ENCODE measurements at places on chromosomes 6 and 20.

DNA sequence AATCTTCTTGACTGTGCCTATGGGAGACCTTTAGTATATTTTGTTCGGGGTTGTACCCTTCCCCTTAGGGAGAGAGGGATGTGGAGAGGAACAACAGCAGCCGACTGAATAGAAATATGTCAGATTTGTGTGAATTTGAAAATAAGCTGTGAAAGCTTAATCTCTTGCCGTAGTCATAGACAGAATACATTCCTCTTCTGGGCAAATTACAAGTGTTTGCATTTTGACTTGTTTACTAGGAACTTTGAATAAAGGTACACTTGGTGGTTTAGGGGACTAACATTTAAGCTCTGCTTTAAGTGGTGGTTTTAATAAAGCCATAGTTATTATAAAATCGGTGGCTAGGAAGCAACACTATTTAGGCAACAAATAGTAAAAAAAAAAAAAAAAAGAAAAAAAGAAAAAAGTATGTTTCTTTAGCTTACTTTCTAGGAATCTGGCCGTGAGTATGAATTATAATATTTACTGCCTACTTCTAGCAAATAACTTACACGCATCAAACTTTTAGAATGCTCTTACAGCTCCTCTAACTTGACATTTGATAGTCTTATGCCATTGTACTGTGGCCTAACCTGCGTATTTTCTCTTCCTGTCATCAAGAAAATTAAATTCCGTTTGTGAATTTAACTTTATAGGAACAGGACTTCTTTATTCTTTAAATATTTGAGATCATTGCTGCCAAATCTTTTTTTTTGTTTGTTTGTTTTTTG lies 65.1 kb downstream of the ZBTB2 start:
- DNase-seq, result no peak

- DNase-seq, result no peak
Measured at GRCh38 chr6:17096652-17097051, 5.2 kb upstream of the STMND1 start.

DNA sequence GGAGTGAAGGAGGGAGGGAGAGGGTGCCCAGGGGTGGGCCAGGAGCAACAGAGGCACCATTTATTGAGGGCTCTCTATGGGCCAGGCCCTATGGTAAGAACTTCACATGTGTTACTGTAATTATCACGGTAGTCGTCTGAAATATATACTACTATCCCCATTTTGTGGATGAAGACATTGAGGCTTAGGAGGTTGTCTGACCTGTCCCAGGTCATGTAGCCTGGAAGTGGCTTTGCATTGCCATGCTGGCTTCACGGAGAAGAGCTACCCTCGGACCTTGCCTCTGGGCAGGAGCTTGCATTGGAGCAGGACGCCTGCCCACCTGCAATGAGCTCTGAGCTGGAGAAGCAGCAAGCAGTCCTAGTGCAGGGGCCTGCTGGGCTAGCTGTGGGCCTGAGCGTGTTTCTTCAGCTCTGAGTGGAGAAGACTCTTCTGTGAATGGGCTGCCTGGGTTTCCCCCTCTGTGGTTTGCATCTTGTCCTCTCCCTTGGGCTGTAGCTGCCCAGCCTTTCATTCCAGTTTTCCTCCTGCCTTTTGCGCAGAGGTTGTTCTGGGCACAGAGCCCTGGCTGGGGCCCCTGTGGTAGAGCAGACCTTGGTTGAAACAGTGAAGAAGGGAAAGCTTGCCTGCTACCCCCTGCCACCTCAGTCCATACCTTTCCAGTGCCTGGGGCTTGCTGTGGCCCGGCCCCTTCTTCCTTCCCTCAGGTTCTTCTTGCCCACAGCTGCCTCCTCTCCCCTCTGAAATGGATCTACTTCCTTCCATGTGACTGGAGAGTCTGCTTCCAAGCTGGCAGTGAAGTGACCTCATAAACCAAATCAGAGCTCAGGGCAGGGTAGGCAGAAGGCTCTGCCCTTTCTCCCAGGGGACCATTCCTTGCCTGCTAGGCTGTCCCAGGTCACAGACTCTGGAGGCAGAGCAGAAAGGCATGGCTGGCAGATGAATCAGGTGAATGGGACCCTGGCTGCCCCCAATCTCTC lies 24.1 kb upstream of the SRF start:
- DNase-seq, result no peak

- no peak for DNase-seq
Measured at GRCh38 chr20:4820806-4821518, 99.3 kb downstream of the PRND start.

DNA sequence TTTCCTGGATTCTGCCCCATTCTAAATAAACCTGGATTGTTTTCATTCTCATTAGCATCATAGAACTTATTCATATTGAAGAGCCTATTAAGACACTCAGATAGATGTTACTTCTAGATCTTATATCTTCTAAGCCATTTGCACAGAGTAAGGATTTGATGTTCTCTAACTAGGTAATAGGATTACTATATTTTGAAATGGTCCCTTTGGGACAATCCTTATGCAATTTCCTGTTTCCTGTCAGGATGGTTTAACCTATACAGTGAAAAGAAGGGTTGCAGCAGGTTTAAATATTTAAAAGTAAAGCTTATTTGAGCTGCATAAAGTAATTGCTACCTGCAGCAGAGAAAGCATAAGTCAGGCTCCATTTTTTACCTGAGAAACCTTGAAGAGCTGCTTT lies 860.1 kb downstream of the TFAP2A start:
- DNase-seq, result no peak

GRCh38 chr6:127453845-127454619 lies 5.2 kb downstream of the KIAA0408 start:
- DNase-seq, result no peak

- no peak for DNase-seq
Measured at GRCh38 chr20:44081476-44081875, 105.5 kb downstream of the JPH2 start.

- DNase-seq, result no peak
Measured at GRCh38 chr20:32623667-32624157, 38.6 kb upstream of the NOL4L start.

DNA sequence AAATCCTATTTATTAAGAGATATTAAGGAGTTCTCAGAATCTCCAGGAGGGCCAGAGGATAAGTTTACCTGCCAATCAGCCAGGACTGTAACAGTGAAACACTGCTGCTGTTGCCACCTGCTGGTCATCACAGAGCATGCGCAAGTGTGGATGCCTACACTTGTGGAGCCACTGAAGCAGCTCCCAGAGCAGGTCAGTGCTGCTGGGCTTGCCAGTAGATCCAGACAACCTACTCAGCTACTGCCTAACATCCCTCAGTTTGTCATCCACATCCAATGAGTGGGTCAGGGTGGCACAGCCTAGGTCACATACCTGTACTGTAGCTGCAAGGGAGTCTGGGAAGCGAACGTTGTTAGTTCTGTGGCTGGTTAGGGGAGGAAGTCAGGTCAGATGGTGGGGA lies 18.3 kb upstream of the NHSL1 start:
- DNase-seq, result peak; percentile 55

DNA sequence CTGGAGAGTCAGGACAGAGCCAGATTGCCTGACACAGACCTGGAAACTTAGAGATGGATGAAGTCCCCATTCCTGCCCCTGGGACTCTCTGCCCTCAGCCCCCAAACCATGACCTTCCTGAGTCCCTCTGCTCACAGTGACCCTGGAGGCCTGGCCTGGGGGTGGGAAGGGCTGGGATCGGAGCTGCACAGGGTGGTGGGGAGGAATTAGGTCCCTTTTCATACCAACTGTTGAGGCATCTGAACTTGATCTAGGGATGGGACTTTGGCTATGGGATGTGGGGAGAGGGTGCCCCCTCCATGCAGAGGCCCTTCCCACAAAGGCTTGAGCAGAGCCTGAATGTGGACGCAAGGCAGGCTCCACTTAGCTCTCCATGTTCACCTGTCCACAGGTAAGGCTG lies 144.1 kb downstream of the MRPL14 start:
- peak; percentile 9 for DNase-seq

GRCh38 chr20:64156136-64156885 lies 7.9 kb upstream of the MYT1 start:
- no peak for DNase-seq

- DNase-seq, result no peak
Measured at GRCh38 chr6:90194371-90194841, 102.2 kb downstream of the BACH2 start.

DNA sequence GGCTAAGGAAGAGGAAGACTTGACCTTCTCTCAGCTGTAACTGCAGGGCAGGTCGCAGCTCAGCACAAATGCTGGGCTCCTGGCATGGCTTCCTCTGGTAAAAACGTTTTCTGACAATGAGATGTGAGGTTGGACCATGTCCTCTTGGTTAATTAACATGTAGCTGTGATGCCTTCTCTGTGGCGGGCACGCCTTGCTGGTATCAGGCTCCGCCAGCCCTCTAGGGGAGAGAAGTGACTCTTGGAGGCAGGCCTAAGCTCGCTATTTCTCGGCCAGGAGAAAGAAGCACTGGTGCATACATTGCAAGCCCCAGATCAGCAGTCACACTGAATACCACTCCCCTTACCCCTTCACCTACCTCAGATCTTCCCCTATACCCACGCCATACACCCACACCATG lies 65.0 kb downstream of the QRSL1 start:
- DNase-seq, result no peak

DNA sequence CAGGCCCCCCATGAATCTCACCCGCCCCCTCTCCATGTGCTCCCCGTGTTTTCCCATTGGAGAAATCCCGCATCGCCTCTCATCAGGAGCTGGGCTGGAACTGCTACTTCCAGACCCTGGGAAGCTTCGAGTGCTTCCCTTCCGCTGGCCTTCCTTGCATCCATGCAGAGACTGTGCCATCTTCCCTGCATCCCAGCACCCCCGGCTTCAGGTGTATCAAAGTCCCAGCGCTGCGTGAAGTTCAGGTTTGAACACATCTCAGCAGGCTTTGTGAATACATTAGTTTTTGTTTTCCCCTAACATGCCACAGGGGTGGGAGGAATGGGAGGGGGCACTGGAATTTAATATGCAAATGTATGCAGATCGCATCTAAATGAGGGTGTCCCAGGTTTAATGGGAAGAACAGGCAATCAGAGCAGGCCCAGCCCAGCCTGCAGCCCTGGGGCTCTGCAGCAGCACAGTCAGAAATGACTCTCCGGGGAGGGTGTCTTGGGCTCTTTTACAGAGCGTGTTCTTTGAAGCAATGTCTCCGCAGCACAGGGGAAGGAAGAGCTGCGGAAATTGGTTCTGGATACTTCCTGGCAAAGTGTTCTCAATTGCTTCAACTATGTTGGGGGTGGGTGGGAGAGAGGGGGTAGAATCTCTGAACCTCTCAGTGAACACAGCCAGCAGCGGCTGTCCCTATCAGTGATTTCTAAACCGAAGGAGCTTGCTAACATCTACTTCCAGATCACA lies 8.3 kb upstream of the MMP9 start:
- DNase-seq, result no peak

DNA sequence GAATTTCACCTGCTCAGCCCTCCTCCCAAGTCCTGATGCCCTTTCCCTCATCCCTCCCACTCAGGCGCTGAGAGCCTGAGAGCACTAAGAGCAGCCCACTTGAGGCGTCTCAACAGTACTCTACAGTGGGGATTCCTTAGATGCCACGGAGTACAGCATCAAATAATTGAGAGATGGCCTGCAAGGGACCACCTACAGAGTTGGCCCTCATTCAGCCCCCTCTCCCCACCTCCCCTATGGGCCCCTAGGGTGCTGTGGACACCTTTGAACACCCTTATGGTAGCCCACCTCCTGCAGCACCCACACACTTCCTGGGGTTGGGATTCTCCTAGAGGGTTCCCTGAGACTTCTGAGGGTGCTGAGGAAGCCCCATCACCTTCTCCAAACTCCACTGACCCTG lies 37.1 kb upstream of the SIRPG start:
- no peak for DNase-seq

DNA sequence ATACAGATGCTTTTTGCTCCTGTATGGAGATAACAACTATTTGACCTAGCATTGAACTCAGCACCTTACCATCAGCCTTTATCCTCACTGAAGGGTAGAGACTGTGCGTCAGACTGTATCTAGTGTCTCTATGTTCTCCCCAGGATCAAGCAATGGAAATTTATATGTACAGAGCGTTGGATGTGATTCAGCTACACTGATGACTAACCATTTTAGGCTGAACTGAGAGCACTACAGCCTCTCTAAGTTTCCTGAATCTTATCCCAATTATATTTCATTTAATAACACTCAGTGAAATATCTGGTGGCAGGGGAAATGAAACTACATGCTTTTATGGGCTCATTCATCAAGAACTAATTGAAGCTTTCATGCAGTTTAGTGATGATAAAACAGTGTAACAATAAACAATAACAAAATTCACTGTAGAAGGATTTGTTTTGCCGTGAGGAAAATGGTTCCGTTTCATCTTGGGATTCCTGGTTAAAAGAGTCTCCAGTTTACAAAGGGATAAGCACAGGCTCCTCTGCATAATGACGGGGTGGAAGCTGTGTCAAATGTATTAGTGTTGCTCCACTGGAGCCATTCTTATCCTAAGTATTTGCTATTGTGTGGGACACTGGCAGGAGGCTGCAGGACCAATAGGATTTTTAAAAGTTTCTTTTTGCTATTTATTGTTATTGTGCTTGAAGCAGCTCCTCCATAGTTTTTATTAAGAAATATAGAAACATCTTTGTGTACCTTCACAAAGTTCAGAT lies 567.6 kb upstream of the MMS22L start:
- no peak for DNase-seq

GRCh38 chr6:139605350-139605749 lies 230.9 kb upstream of the CITED2 start:
- DNase-seq, result no peak

- DNase-seq, result peak; percentile 88
Measured at GRCh38 chr6:31652925-31653724, 664 bp upstream of the BAG6 start.

- no peak for DNase-seq
Measured at GRCh38 chr6:168343239-168344150, 23.9 kb upstream of the DACT2 start.

DNA sequence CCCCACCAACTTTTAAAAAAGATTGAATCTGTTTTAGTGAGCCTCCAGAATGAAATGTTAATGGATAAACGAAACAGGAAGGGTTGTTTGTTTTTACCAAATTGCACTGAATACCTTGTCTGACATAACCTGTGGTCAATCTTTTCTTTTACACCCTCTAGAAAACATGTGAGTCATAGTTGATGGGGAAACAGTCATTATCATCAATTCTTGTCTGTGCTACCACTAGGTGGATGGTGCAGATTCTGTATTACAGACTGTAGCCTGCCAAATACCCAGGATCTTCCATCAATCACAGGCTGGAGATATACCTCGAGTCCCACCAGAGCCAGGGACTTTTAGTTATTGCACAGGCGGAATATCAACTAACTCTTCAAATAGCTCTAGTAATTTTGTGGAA lies 29.5 kb upstream of the PKIB start:
- DNase-seq, result no peak

DNA sequence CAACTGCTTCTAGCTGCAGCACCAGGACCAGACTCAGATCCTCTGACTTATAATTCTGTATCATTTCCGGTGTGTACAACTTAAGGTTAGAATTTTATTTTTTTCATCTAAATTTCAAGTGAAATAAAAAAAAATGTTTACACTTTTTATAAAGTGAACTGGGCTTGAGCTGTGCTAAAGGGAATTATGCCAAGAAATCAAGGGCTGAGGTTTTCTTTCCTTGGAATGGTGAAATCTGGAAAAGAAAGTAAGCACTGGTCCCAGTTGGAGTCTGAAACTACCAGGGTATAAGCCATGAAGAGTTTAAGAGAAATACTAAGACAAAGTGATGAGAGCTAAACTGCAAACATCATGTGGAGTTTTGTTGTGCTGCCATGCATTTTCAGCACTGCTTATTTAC lies 21.7 kb upstream of the FYN start:
- DNase-seq, result no peak

- DNase-seq, result peak; percentile 90
Measured at GRCh38 chr6:134379076-134379475, 61.2 kb upstream of the SGK1 start.

Data from body of pancreas (tissue), 4 donors.